ENCODE measurements at places on chromosomes 13 and 19.

GRCh38 chr19:413756-414420 lies 4.9 kb upstream of the C2CD4C start:
- no peak for DNase-seq

- no peak for DNase-seq
Observed at GRCh38 chr13:40563350-40564125, 102.9 kb downstream of the FOXO1 start.

GRCh38 chr13:49441846-49442245 lies 2.0 kb downstream of the CAB39L start:
- DNase-seq: no peak

GRCh38 chr19:8697671-8698432 lies 743 bp downstream of the ACTL9 start:
- no peak for DNase-seq

GRCh38 chr19:8641908-8642547 lies 11.6 kb downstream of the NFILZ start:
- DNase-seq: no peak

DNA sequence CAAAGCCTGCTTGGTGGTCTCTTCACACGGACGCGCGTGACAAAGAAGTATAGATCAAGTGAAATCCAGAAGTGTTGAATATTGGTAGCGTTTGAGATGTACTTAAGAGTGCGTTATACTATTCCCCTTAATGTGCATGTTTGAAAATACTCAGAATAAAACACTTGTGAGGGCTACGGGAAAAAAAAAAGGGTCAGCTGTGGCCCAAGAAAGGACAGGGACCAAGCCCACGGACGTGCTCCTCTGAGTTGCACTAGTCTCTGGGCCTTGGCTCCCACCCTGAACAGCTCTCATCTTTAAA lies 622 bp upstream of the RBM42 start:
- DNase-seq: no peak

DNA sequence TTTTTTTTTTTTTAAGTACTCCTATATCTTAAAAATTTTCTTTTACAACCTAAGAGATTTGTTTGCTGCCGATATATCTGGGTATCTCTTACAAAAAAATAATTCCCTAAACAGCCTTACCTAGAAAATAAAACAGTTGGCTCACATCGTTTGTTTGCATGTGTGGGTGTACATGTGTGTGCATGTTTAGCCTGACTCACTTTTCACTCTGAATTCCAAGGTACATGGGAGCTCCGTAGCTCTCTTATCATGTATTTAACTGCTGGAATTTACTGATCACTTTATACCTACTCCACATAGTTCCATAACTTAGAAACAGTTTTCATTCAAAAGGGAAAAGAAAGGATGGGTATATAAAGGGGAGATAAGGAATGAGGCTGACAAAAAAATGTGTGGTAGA lies 616.5 kb downstream of the GPC6 start:
- no peak for DNase-seq

DNA sequence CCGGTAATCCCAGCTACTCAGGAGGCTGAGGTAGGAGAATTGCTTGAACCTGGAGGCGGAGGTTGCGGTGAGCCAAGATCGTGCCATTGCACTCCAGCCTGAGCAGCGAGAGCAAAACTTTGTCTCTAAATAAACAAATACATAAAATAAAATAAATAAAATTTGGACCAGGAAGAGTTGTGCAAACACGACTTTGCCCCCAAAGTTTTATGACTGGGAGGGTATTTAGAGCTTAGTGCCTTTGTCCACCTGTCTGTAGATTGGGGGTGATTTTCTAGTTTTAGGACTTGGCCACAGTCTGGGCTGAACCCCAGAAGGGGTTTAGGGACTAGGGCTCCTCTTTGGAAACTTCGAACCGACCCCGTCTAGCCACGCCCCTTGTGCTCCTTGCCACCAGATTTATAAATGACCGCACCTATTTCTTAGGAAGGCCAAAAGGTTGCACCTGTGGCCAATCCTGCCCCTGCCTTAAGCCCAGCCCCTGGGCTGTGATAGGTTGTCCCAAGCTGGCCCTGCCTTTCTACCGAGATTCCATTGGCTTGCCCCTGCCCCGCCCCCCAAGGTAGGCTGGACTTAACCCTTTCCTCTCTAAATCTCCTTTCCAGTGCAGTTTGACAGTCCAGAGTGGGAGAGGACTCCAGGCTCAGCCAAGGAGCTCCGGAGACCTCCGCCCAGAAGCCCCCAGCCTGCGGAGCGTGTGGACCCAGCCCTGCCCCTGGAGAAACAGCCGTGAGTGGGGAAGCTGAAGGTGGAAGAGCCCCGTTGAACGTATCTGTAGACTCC lies 5.3 kb downstream of the SHD start:
- no peak for DNase-seq

DNA sequence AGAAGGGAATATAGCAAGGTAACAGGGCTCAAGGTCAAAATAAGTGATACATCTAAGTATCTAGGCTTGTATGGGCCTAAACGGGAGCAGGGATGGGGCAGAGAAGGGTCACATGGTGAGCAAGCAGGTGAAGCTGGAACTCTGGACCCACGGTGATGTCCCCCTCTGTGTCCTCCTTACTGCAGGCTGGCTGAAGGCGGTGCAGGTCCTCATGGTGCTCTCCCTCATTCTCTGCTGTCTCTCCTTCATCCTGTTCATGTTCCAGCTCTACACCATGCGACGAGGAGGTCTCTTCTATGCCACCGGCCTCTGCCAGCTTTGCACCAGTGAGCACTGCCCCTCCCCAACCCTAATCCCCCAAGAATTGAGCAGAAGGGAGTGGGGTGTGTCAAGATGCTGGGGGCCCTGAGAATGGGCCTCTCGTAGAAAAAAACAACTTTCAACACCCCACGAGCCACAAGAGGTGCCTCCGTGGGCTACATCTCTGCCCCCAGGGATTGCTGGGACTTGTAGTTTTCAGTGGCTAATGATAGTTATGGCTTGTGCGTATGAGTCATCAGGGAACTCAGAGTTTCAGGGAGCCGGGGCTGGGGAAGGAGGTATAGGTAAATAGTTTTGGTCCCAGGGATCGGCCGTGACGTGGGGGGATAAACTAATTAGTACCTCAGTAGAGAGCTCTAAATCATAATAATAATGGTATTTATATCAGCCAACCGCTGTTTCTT lies 4.0 kb downstream of the EMP3 start:
- DNase-seq: peak; percentile 13

DNA sequence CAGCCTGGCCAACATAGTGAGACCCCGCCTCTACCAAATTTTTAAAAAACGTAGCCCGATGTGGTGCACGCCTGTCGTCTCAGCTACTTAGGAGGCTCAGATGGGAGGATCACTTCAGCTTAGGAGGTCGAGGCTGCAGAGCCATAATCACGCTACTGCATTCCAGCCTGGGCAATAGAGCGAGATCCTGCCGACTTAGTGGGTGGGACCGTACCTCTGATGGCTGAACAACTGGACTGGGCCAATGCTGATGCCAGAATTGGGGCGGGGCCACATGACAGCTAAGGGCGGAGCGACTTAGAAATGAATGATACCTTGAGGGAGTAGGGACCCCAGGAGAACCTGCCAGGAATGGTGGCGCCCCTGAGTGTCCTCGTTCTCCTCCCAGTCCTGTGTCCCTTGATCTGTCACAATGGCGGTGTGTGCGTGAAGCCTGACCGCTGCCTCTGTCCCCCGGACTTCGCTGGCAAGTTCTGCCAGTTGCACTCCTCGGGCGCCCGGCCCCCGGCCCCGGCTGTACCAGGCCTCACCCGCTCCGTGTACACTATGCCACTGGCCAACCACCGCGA lies 3.6 kb downstream of the LTBP4 start:
- no peak for DNase-seq

DNA sequence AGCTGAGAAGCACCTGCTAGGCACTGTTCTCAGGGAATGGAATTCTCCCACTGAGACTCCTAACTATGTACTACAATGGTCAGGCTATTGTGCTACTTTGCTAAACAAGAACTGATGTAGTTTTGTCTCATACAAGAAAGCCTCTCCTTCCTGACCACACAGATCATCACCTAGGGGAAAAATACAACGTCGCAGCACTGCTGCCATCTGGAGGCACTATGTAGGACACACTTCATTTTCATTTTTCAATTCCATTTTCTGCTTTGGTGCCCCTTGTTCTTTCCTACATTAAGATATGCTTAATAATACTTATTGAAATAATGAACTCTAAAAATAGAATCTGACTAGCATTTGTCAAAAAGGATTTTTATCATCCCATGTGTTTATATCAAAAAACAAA lies 21.1 kb downstream of the PROSER1 start:
- DNase-seq: no peak

DNA sequence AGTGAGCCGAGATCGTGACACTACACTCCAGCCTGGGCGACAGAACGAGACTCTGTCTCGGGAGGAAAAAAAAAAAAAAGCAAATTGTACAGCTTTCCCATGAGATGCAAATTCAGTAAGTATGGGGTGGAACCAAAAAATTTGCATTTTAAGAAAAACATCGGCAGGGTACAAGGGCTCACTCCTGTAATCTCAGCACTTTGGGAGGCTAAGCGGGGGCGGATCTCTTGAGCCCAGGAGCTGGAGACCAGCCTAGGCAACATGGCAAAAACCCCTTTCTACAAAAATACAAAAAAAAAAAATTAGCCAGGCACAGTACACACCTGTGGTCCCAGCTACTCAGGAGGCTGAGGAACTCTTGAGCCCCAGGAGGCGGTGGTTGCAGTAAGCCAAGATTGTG lies 91.2 kb downstream of the ELF1 start:
- DNase-seq: no peak

DNA sequence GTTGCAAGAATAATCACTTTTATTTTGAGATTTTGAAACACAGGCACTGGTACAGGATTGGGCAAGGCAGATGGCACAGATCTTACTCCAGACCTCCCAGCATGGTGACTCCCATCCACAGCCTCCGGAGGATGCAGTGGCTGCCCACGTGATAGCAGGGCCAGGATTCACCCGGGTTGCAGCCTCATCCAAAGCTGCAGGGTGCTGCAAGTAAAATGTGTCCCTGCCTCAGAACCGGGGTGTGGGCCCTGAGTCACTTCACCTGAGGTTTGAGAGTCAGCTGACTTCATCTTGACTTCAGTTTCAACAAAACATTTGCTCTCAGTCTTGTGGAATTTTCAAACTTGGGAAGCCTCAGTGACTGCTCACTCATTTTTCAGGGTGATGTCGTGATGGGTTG lies 201.9 kb downstream of the FGF9 start:
- DNase-seq: no peak

DNA sequence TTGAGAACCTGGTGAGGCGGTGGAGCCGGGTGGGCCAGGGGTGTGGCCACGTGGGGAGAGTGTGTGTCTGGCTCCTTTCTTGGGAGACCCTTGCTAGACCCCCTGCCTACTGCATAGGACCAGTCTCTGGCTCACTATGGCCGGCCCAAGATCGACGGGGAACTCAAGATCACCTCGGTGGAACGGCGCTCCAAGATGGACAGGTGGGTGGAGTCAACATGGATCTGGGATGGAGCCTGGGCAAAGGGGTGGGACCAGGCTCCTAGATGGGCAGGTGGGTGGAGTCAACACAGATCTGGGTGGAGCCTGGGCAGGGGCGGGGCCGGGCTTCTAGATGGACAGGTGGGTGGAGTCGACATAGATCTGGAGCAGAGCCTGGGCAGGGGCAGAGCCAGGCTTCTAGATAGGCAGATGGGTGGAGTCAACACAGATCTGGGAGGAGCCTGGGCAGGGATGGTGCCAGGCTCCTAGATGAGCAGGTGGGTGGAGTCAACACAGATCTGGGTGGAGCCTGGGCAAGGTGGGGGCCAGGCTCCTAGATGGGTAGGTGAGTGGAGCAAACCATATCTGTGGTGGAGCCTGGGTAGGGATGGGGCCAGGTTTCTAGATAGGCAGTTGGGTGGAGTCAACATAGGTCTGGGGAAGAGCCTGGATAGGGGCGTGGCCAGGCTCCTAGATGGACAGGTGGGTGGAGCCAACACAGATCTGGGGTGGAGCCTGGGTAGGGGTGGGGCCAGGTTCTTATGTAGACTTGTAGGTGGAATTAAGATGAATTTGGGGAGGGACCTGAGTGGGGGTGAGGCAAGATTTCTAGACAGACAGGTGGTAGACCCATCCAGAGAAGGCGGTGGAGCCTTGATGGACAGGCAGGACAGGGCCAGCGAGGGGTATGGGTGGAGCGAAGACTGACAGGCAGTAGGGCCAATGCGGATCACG lies 56.5 kb downstream of the VAV1 start:
- DNase-seq: no peak

GRCh38 chr13:72839831-72840426 lies 58.0 kb downstream of the PIBF1 start:
- no peak for DNase-seq

DNA sequence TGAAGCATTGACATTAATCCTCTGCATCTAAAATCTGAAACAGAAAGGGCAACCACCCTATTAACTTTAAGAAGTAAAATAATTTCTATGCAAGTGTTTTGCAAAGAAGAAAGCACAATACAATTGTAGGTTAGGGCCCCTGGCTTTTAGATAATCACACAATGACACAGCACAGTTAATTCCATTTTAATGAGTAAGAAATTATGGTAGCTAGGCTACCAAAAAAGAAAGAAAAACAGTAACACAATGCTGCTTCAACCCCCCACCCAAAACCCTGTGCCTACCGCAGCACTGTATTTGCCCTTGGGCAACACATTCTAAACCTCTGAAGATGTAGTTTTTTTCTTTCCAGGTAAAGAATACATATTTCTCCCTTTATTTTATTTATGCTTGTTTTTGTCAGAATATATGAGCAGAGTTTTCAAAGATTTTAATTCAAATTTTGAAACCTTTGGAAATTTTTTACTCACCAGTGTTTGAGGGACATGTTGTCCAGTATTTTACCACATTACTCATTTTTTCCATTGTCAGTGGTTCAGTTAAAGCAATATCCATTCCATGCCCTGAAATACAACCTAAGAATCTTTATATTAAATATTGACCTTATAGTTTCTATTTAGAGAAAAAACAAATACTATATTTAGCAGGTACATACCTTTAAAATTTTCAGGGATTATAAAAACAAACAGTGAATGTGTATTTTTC lies 21.1 kb downstream of the SOHLH2 start:
- DNase-seq: no peak

DNA sequence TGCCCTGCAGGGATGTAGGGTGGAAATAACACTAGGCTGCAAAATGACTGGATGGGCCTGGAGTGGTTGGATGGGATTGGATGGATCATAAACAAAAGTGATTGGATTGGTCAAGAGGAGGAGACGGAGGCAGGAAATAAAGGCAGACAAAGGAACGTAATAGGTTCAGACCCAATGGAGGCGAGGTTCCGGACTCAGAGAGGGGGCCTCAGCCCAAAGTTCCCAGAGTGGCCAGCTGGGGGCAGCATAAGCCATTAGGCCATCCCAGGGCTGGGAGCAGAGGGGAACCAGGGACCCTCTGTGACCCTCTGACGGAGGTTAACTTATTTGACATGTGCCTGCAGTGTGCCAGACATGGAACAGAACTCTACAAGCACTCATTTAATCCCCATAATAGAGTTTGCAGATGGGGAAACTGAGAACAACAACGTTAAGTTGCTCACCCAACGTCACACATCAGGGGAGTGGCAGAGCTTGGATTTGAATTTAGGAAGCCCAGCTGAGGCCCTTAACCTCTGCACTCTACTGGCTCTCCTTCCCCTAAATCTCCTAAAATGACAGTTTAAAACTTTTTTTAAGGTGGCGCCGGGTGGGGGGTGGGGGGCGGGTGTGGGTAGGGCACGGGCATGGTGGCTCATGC lies 15.3 kb upstream of the MAP1S start:
- peak; percentile 57 for DNase-seq

- no peak for DNase-seq
Observed at GRCh38 chr19:18069383-18069782, 17.4 kb downstream of the IL12RB1 start.

GRCh38 chr19:49104229-49104864 lies 9.8 kb upstream of the LIN7B start:
- no peak for DNase-seq

Data from activated T-helper 1 cell treated with Interleukin-2 at 50 U/mL for 16 hours (primary cell).